ENCODE measurements at places on chromosomes 5 and 9. TPM values are rescaled to one million over a fixed set of nuclear protein-coding genes. Genes with fewer than 3 reads are reported as not detected.

GRCh38 chr9:101235105-101235866 is 149.5 kb downstream of the BAAT start:
- DNase-seq: peak; percentile 38

DNA sequence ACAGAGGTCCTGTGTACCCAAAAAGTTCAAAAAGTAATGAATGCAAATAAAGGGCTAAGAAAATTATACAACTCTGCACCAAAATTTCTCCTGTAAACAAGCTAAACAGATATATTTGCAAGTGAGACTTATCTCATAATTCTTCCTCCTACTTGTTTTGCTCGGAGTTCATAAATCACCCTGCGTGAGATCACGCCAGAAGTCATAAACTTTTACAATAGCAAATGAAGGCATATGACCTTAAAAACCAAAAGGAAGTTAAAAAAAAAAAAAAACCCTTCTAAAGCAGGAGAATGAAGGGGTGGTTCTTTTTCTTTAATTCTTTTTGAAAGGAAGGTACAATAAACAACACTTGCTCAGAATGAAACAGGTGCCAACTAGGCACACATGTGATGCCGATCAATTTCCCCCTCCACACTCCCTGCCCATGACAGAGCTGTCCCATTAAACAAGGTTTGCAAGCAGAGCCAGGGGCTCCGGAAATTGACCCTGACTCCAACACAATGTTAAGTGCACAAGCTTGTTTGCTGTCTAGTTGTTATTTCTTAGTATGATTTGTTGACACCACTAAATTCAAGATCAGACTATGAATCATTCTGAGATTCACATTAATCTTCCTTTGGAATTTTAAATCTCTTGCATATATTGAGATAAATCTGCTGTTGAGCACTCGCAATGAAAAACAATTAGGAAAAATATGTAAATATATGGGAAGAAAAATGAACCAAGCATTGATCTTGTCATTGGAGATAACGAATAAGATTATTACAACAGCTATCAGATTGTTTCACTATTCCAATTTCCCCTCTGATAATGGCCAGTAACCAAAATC is 46.3 kb downstream of the DROSHA start:
- peak; percentile 39 for DNase-seq

GRCh38 chr9:133521122-133522072 is 3.4 kb downstream of the MYMK start:
- no peak for DNase-seq

Gene TNFSF15
- polyA plus RNA-seq: 7.5 TPM

Gene MYOZ3
- 6.9 TPM for polyA plus RNA-seq
